ENCODE measurements at places on chromosomes 16 and 17. TPM values are rescaled to one million over a fixed set of nuclear protein-coding genes. Genes with fewer than 3 reads are reported as not detected.

The KCNH4 gene
- total RNA-seq: not detected

The SDR42E2 gene
- total RNA-seq: not detected

The PRRT2 gene
- total RNA-seq: 0.90 TPM

The TMIGD1 gene
- total RNA-seq: not detected

The TBC1D3 gene
- total RNA-seq: not detected

The CD19 gene
- total RNA-seq: not detected

All from IMR-90 (cell line).